Skeletal muscle cell (primary cell): ENCODE measurements at places on chromosomes 7 and 10.

DNA sequence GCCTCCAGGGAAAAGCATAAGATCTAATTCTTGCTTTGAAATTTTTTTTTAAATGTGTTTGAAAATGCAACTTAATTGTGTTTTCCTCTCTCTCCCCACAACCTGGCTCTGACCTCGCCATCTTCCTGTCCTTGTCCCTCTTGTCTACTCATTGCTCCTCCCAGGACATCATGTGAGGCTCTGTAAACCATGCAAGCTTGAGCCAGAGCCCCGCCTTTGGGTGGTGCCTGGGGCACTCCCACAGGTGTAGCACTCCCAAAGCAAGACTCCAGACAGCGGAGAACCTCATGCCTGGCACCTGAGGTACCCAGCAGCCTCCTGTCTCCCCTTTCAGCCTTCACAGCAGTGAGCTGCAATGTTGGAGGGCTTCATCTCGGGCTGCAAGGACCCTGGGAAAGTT lies 9.8 kb upstream of the CDHR1 start:
- DNase-seq: no peak

DNA sequence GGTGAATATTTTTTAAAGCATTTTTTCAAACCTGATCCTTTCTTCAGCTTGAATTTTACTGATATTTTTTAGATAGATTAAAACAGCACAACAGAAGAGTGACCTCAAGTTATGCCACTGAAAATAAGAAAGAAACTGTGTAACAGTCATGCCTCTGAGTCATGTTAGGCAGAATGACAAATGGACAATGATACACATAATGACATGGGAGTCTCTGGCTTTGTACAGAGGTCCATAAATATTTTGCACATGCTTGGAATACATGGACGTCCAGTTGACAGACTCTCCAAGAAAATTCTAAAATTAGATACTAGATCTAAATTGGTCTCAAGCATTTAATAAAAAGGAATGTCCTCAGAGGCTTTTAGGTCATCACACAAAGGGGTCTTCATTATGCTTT lies 21.9 kb upstream of the SEMA3A start:
- no peak for DNase-seq

- DNase-seq: no peak
Measured at GRCh38 chr7:110750931-110751605, 339.9 kb upstream of the LRRN3 start.

- no peak for DNase-seq
Measured at GRCh38 chr7:29154076-29154475, 7.7 kb upstream of the CPVL start.

GRCh38 chr7:94145602-94146001 lies 141.4 kb upstream of the BET1 start:
- DNase-seq: peak; percentile 31
